Left lung (tissue), 14 donors: ENCODE measurements at places on chromosomes 16 and 17. TPM values are rescaled to one million over a fixed set of nuclear protein-coding genes. Genes with fewer than 3 reads are reported as not detected.

The CDK5R1 gene
- 3.8 TPM for polyA plus RNA-seq

GRCh38 chr17:77691216-77692085 lies 267.1 kb upstream of the TNRC6C start:
- no peak for DNase-seq

DNA sequence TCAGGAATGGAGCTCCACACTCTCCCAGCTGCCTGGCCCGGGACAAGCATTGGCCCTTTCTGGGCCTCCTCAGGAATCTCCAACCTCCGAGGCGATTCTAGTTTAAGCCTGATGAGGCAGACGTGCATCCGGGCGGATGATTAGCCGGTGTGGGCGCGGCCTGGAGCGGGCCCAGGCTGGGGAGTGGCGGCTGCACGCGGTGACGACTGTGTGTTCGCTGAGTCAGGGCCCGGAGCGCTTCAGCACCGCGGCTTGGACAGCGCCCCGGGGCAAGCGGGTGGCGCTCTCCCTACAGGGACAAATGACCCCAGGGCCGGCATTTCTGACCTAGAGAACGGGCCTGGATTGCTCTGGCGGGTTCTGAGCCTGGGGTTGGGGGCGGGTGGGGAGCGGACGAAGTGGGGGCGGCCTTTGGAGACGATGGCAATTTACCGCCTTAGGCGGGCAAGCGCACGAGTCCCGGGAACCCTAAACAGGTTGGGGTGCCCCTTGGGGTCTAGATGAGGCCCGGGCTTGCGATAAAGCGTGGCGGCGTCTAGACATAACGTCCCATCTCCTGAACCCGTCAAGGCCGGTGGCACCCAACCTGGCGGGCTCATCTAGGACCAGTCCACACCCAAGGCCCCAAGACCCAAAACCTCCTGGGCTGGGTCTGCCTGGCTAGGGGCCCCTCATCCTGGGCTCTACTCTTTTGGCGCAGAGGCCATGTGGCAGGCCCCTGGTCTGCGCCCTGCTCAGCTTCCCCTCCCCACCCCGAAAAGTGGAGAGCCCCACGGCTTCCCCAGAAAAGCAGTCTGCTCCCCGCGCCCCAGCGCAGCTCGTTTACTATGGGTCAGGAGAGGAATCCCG lies 22.3 kb upstream of the ZNHIT3 start:
- peak; percentile 83 for DNase-seq

- DNase-seq: no peak
Observed at GRCh38 chr16:80085606-80086005, 455.2 kb upstream of the DYNLRB2 start.

GRCh38 chr17:50386510-50386909 lies 10.8 kb downstream of the LRRC59 start:
- DNase-seq: no peak

DNA sequence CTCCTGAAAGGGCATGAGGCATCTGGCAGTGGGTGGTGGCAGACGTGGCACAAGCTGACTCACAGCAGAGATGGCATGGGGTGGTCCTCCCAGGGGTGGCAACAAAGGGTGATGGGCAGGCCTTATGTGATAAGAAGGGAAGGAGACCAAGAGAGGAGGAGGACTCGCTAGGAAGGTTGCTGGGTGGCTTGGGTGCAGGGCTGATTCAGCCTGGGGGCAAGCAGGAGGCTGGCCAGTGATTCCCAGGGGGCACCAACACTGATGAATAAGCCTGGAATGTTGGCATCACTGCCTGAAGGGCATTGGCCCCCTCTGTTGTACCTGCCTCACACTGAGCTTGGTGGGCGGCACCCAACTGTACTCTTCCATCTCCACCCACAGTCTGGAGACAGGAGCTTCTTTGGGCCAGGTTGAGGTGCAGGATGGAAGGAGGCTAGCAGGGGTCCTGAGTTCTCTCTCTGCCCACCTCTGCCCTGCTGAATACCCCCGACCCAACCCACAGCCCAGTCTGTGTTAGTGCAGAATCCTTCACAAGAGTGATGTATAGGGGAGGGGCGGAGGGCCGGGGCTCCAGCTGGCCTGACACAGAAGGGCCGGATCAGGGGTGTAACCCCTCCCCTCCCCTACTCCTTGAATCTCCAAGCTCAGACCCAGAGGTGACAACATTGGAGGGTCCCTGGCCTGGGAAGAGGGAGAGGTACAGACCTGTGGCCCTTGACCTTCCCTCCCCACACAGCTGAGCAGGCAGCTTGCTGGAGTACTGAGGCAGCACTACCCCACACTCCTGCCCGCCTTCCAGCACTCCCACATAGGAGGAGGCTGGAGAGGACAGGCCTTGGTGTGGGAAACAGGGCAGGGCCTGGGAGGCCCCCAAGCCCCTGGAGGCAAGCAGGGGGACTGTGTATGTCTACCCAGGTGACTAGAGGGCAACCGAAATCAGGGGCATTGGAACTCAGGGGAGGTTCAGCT lies 2.6 kb downstream of the STAC2 start:
- no peak for DNase-seq

The OSGIN1 gene
- 0.59 TPM for polyA plus RNA-seq

GRCh38 chr17:14310605-14311004 lies 9.7 kb downstream of the HS3ST3B1 start:
- DNase-seq: no peak

The ABCC6 gene
- polyA plus RNA-seq: 15.2 TPM

- DNase-seq: peak; percentile 24
Observed at GRCh38 chr17:55238931-55239297, 25.8 kb upstream of the HLF start.

GRCh38 chr17:50255766-50256635 lies 18.3 kb upstream of the TMEM92 start:
- no peak for DNase-seq

GRCh38 chr16:51271156-51271701 lies 120.2 kb upstream of the SALL1 start:
- no peak for DNase-seq

DNA sequence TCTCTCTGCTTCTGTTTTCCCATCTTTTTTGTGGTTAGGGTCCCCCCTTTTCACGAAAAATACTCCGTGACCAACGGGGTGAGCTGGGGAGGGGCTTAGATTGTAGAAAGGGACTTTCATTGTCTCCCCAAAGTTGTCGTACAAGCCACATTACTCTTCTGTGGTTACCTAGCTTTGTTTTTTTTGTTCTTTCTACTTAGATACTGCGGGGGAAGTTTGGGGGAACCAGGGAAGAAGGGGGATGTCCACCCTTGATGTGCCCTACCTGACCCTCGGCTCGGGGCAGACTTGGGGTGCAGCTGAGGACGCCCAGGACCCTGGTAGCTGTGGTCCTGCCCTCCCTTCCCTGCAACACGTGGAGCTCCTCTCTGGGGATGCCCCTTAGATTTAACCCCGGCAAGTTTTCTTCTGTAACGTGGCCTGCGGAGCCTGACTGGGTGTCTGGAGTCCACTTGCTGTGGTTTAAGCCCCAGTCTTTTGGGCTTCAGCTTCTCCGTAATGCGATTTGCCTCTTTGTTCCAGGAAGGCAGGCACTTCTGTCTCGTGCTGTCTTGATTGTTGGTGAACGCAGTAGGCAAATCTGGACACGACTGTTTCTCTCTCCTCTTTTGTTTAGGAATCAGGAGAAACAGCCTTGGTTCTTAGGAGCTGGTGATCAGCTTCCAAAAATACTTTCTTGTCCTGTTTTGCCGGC lies 892 bp downstream of the ABCC1 start:
- DNase-seq: peak; percentile 38

The NXPH3 gene
- polyA plus RNA-seq: 1.0 TPM

The ANKFN1 gene
- 0.79 TPM for polyA plus RNA-seq

DNA sequence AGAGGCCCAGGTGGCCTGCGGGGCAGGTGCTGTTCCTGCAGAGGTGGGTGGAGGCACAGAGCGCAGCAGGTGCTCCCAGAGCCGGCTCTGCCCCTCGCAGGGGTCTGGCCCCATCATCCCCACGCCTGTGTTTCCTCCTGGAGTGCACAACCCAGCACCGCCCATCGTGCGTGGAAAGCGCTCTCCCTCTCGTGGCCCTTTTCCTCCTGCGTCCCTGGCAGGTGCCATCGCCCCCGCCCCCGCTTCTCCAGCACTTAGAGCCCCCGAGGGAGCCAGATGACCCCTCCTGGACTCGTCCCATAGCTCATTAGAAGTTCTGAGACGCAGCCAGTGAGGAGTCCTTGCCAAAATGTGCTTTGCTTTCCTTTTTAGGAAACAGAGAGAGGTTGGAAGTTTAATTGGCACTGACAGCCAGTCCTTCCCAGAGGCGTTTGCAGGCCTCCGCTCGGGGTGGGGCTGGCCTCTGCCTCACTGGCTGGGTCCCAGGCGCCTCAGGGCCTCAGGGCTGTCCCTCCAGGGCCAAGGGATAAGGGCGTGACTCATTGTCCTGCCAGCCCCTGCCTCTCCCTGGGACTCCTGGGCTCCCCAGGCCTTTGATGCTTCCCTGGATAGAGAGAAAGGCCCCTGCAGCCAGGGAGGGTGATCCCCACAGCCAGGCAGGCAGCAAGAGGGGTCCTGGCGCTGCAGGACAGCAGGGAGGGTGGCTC lies 32.2 kb upstream of the CHMP6 start:
- peak; percentile 77 for DNase-seq

GRCh38 chr17:62749926-62750325 lies 58.2 kb downstream of the MARCHF10 start:
- no peak for DNase-seq

The CLDN7 gene
- polyA plus RNA-seq: 36.4 TPM

The C17orf50 gene
- 0.16 TPM for polyA plus RNA-seq

DNA sequence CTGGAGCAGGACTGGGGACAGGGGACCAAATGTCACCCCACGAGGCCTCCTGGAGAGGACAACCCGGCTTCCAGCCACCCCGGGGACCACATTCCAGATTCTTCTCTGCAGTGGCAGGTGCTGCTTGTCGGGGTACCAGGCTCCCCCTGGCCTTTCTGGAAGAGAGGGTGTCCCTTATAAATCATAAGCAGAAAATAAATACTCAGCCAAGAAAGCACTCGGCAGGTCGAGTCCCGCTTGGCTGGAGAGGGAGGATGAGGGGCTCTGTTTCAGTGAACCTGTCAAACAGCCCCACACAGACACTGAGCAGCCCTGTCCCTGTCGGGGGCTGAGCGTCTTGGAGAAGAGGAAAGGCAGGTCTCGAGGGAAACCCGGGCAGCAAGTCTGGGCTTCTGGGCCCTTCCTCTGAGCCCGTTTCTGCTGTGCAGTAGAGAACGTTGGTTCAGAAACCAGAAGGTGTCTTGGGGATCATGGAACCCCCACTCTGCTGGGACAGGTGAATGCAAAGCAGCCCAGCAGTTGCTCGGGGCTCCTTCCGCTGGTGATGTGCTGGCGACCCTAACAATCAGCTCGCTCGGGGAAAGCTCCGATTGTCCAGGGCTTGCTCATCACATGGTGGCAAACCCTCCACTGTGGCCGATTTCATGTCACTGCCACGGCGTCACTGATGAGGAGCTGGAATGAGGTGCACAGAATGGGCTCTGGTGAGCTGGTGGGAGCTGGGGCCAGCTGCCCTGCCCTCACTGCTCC lies 36.6 kb downstream of the COX4I1 start:
- no peak for DNase-seq

DNA sequence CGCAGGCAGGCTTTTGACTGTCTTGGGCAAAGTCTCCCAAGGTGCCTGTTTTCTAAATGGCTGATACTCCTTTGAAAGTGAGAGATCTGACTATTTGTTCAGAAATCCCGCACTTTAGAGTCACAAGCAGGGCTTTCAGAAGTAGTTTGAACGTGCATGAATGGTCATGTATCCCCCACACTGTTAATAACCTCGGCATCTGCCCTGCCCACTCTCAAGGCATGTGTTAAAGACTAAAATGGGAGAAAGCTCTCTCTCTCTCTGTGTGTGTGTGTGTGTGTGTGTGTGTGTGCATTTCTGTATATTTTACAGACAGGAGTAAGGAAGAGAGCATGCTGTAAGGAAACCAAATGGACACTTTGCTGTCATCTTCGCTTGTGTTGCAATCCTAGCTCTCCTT lies 163.7 kb downstream of the MAF start:
- no peak for DNase-seq

- DNase-seq: peak; percentile 67
Observed at GRCh38 chr17:30093463-30094147, 23.0 kb upstream of the NSRP1 start.

The TEX14 gene
- 2.1 TPM for polyA plus RNA-seq

The ITGAD gene
- not detected for polyA plus RNA-seq

The KRT12 gene
- 0.10 TPM for polyA plus RNA-seq

DNA sequence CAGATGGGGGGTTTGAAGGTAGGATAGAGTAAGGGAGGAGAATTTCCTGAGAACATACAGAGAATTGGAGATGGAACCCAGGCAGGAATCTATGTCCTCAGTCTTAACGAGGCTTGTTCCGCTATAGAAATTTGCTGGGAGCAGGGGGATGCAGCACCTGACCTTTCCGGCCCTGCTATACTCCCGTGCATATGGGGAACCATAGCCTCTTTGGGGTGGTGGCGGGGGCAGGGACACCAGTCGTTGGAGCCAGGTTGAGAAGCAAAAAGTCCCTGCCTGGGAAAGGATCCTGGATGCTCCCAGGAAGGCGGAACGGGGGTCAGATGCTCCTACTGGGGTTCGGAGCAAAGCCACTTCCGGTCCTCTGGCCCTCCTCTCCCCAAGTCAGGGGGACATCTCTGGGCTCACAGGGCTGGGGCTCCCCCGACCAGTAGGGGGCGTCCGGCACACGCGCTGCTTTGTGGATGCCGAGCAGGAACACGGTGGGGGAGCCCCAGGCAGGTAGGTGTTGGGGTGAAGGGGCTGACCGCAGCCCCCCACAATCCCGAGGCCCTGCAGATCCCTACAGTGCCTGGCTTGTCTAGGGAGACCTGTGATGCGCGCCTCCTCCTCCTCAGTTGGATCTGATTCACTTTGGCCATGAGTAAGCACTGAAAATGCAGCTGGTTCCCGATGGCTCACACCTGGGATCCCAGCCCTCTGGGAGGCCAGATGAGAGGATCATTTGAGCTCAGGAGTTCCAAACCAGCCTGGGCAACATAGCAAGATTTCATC lies 15.5 kb upstream of the TFAP4 start:
- DNase-seq: peak; percentile 75

GRCh38 chr17:50519141-50519834 lies 11.0 kb downstream of the MYCBPAP start:
- no peak for DNase-seq

DNA sequence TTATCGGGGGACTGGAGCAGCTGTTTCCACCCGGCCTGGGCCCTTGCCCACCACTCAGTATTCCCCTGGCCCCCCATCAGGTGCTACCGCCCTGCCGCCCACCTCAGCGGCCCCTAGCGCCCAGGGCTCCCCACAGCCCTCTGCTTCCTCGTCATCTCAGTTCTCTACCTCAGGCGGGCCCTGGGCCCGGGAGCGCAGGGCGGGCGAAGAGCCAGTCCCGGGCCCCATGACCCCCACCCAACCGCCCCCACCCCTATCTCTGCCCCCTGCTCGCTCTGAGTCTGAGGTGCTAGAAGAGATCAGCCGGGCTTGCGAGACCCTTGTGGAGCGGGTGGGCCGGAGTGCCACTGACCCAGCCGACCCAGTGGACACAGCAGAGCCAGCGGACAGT lies 6.1 kb upstream of the TMEM88 start:
- no peak for DNase-seq
